Effector memory CD4-positive, alpha-beta T cell (primary cell): ENCODE measurements at places on chromosomes 5 and 9.

- no peak for DNase-seq
Observed at GRCh38 chr9:30010691-30011090, 2373.8 kb upstream of the ACO1 start.

DNA sequence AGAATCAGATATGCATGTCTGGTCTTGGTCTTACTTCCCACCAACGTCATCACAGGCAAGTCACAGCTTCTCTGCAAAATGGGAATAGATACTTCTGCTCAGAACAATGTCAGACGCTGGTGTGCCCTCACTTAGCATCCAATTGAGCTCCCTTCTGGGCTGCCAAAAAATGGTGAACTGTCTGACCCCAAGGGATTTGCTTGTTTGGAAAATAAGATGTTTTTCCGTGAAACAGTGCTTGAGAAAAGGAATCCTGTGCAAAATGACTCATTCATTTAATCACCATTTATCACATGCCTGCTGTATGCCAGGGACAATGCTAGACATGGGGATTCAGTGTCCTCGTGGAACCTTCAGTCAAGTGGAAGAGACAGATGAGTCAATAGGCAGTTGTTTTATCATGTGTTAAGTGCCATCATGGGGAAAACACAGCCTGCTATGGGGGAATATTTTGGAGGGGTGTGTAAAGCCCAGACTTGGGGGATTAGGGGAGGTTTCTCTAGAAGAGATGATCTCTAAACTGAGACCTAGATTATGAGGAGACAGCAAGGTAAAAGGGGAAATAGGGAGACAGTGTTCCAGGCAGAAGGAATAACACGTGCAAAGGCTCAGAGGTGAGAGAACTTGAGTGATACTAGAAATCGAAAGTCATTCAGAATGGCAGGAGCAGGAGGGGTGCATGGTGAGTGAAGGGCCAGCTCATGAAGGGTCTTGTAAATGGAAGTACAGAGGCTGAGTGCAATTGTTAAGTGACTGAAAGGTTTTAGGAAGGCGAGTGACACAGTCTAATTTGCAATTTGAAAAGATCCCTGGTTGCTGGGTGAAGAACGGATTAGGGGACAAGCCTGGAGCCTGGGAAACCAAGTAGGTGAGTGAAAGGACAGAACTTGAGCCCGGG lies 3.9 kb downstream of the NIPAL4 start:
- DNase-seq: no peak

- DNase-seq: no peak
Observed at GRCh38 chr5:10685115-10685521, 75.9 kb downstream of the DAP start.

GRCh38 chr5:90866333-90866732 lies 307.7 kb downstream of the ADGRV1 start:
- DNase-seq: no peak

DNA sequence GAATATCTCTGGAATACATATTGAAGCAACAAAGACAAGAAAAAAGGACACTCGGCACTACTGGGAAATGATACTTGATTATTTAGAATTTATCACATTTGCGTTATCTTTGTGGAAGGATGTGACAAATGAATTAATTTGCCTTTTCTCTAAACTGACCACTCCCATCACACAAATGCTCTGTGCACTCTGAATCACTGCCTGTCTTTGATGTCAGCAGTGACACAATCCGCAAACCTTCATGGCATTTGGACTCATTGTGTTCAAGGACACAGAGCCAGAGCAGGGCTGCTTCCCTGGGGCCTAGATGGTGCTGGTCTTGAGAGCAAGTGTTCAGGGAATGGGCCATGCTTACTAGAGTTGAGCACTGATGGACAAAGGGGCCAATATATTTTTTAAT lies 4.9 kb upstream of the KIF4B start:
- DNase-seq: no peak
